ENCODE measurements at places on chromosomes 4 and X.

DNA sequence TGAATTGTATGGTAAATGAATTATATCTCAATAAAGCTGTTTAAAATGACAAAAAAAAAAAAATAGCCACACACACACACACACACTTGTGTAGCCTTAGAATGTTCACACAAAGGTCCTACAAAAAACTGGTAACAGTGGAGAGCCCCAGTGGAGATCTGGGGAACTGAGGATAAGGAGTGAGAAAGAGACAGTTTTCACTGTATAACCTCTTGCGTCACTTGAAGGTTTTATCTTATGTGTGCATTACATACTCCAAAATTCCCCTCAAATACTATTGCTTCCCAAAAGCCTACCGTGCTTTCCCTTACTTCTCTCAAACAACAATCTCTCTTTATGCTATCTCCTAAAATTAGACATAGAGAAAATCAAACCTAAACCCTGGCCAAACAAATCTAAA, 67.8 kb downstream of the SMC1A start:
- no peak for DNase-seq

- DNase-seq = no peak
Observed at GRCh38 chrX:19811807-19812604, 75.4 kb downstream of the SH3KBP1 start.

GRCh38 chr4:69970071-69970470, 4.5 kb upstream of the CSN2 start:
- no peak for DNase-seq

DNA sequence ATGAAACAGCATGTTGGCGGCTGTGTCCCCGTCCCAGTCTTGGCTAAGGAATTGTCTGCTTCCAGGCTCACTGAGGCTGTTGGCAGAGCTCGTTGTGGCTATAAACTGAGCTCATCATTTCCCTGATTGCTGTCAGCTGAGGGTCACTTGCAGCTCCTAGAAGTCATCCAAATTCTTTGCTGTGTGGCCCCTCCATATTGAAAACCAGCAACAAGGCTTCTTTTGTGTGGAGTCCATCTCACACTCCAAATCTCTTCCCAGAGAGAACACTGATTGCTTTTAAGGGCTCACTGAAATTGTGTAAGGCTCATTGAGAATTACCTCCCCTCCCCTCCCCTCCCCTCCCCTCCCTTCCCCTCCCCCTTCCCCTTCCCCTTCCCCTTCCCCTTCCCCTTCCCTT, 23.3 kb downstream of the TBC1D14 start:
- no peak for DNase-seq

GRCh38 chr4:149914119-149915115, 98.8 kb upstream of the IQCM start:
- DNase-seq = no peak

GRCh38 chrX:86604607-86605006, 456.4 kb downstream of the DACH2 start:
- DNase-seq = no peak

- DNase-seq = no peak
Observed at GRCh38 chr4:144295286-144295995, 154.9 kb upstream of the GYPA start.

DNA sequence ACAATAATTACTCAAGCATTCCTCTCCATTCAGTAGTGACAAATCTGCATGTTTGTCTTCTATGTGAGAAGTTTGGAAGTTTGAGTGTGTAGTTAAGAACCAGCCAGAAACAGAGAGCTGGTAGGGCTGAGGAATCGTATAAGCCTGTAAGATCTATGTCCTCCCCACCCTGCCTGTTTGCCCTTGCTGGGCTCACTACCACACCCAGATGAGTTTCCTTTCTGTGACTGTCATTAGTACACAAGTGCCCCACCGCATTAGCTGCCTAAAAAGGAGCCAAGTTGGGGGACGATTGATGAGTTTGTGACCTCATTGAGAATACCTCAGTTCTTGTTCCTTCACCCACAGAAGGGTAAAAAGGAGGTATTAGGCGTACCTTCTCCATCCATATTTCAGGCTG, 28.3 kb downstream of the DOCK11 start:
- no peak for DNase-seq

- no peak for DNase-seq
Observed at GRCh38 chr4:111074523-111075114, 451.7 kb upstream of the PITX2 start.

GRCh38 chr4:21790438-21791029, 158.0 kb downstream of the KCNIP4 start:
- DNase-seq = no peak

Measured in mesenteric fat pad (tissue), 1 donor.